ENCODE measurements at places on chromosomes 13 and 19. TPM values are rescaled to one million over a fixed set of nuclear protein-coding genes. Genes with fewer than 3 reads are reported as not detected.

TINCR gene
- total RNA-seq, result 0.40 TPM

PGLYRP1 gene
- total RNA-seq, result not detected

PRSS57 gene
- total RNA-seq, result not detected

IL4I1 gene
- total RNA-seq, result 9.1 TPM

Data from Daoy (cell line).